Vagina (tissue), 2 donors: ENCODE measurements at places on chromosomes 12 and 14. TPM values are rescaled to one million over a fixed set of nuclear protein-coding genes. Genes with fewer than 3 reads are reported as not detected.
A peak's percentile ranks its signal among the peaks of the same experiment; 100 is the strongest.

DNA sequence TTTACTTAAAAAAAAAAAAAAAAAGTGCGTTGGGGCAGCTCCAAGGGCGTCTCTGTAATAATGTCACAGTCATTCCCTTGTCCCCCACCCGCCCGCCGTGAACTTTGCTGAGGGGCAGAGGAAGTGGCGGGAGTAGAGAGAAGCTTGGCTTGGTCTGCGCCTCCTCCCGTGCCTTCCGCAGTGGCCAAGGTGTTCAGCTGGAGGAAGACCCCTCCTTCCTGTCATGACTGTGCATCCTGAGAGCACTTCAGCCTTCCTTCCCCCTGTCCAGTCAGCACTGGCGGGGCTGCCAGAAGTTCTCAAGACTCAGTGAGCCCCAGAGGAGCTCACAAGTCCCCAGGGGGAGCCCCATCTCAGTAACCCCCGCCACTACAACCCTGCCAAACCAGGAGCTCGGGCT is 32.2 kb downstream of the AACS start:
- H3K27me3 ChIP-seq, result no peaks in the 10 kb centered on the region
- peaks cover 27% of the 10 kb centered on the region for H3K4me1 ChIP-seq
- no peak overlapping the region for H3K27ac ChIP-seq
- DNase-seq, result no peak
- H3K4me3 ChIP-seq, result no peak overlapping the region

DNA sequence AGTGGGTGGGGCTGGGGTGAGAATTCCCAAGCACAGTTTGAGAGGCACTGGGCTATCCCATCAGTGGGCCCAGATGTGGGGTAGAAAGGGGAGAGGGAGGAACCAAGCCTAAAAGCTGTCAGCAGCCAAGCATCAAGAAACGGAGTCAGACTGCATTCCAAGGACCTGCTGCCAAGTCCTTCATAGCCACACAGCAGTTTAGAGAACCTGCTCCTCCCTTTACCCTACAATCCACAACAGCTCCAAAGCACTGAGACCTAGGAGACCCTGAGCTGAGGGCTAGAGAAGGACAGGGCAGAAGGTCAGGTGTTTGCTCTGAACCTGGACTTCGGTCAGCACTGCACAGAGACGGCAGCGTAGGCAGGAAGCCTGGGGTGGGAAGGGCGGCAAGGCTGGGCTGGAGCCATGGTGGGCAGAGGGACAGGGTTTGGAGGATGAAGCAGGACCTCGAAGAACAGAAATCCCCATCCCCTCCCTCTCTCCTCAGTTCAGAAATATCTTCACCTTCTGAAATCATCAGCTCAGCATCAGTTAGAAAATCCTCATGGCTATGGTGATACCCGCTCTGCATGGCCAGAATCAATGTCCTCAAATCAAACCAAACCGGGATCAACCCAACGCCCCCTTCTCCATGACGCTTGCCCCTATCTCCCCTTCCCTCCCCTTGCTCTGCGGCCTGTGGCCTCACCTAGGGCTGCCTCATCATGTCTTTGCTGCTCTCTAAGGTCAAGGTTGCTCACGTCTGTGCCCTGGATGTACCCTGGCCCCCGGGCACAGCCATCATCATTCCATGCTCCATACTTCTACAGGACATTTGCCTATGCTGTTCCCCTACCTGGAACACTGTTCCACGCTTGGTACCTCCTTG is 12.9 kb upstream of the SERPINA4 start:
- no peak overlapping the region for H3K27ac ChIP-seq
- peaks cover 8% of the 10 kb centered on the region for H3K4me1 ChIP-seq
- H3K36me3 ChIP-seq, result no peaks in the 10 kb centered on the region
- peak; percentile 84 for DNase-seq
- H3K27me3 ChIP-seq, result no peaks in the 10 kb centered on the region

- H3K4me1 ChIP-seq, result peaks cover 10% of the 10 kb centered on the region
- no peaks in the 10 kb centered on the region for H3K27me3 ChIP-seq
Observed at GRCh38 chr12:64633940-64634337, 23.6 kb downstream of the RASSF3 start.

DNA sequence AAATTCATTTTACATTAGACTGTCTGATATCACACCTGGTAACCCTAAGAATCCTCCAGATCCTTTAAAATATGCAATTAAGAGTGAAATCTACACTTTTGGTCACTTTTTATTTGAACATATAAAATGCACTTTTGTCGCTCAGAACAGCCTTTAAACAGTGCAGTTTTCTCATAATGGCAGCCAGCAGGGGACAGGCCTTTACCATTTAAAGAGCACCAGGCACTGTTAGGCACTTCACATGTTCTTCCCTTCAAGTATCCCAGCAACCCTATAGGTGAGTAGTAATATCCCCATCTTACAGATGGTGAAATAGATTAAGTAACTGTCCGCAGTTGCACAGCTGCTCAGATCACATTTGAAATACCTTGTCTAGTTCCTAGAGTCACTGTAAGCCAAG is 11.3 kb upstream of the SAMD4A start:
- no peak overlapping the region for H3K27ac ChIP-seq
- no peak for DNase-seq
- H3K27me3 ChIP-seq, result no peaks in the 10 kb centered on the region

DNA sequence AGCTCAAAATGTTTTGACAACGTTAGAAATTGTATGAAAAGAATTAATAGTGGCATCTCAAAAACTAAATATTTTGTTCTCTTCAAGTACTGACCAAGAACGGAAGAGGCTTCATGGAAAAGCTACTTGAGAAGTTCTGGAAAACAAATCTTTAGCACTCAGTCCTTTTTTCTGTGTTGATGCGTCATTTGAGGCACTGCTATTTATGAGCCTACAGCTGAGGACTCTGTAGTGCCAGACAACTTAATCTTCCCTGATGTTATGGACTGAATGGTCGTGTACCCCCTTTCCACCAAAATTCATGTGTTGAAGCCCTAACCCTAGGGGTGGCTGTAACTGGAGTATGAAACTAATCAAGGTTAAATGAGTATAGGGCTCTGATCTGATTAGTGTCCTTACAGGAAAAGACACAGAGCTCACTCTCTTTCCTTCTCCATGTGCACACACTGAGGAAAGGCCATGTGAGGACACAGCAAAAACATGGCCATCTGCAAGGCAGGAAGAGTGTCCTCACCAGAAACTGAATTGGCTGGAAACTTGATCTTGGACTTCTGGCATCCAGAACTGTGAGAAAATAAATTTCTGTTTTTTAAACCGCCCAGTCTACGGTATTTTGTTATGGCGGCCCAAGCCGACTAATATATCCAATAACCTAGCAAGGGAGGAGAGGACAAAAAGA is 337.0 kb upstream of the CLEC14A start:
- H3K4me1 ChIP-seq, result no peaks in the 10 kb centered on the region
- H3K27ac ChIP-seq, result no peak overlapping the region
- no peak overlapping the region for H3K4me3 ChIP-seq
- H3K27me3 ChIP-seq, result no peaks in the 10 kb centered on the region
- DNase-seq, result no peak

- no peaks in the 10 kb centered on the region for H3K27me3 ChIP-seq
- no peak for DNase-seq
- H3K27ac ChIP-seq, result no peak within 1 kb of the TSS
Observed at GRCh38 chr12:130715998-130716968, at the start of gene RIMBP2. RIMBP2 (minus strand) TSS chr12:130716299; CDS start chr12:130479013, 237,286 bp downstream.

- H3K4me3 ChIP-seq, result no peak overlapping the region
- H3K27me3 ChIP-seq, result no peaks in the 10 kb centered on the region
- H3K4me1 ChIP-seq, result no peaks in the 10 kb centered on the region
- DNase-seq, result no peak
- no peak overlapping the region for H3K27ac ChIP-seq
- no peaks in the 10 kb centered on the region for H3K36me3 ChIP-seq
Observed at GRCh38 chr12:82593143-82593542, 93.6 kb upstream of the TMTC2 start.

- DNase-seq, result no peak
- no peak overlapping the region for H3K4me3 ChIP-seq
- H3K4me1 ChIP-seq, result no peaks in the 10 kb centered on the region
- no peaks in the 10 kb centered on the region for H3K36me3 ChIP-seq
- no peak overlapping the region for H3K27ac ChIP-seq
Observed at GRCh38 chr14:53468876-53469275, 315.8 kb upstream of the DDHD1 start.

DNA sequence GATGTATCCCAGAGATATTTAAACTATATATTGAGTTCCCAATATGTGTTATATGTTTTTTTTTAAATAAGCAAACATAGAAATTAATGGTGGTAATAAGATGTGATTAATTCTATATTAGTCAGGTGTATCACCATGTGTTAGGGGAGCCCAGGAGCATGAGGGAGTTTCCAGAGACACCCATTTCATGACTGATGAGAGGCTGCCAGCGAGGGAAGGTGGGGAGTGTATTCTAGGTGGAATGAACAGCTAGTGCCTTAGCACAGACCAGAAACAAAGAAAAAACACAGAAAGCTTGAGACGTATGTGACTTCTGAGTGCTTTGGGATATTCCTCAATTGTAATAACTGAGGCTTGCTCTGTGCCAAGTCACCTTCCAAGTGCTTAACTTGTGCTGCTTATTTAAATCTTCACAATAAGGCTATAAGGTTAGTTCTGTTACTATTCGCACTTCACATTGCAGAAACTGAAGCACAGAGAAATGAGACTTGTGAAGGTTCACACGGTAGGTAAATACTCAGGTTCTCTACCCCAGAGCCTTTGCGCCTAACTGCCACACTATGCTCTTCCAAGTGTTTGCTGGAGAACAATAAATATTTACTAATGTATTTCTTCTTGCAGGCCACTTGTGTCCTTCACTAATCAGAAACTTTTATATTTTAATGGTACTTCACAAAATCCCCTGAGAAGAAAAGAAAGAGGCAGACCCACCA is 17.9 kb upstream of the MGP start:
- no peak for DNase-seq
- peaks cover 31% of the 10 kb centered on the region for H3K4me1 ChIP-seq
- no peak overlapping the region for H3K4me3 ChIP-seq

DNA sequence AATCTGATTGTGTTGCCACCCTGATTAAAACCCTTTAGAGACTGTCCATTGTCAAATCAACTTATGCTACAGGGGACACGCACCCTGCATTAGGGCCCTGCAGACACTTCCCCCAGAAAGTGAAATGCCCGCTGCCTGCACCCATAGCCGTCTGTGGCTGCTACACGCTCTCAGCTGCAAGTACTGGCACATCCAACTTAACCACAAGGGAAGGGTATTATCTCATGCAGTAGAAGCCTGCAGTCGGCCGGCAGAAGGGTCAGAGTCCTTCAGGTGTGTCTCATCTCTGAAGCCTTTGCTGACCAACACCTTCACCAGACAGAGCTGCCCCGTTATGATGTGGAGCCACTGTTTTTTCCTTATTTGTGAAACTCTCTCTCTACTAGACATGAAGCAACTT is 20.8 kb downstream of the CFAP251 start:
- H3K36me3 ChIP-seq, result no peaks in the 10 kb centered on the region
- no peak for DNase-seq
- H3K4me3 ChIP-seq, result no peak overlapping the region
- H3K27ac ChIP-seq, result no peak overlapping the region
- H3K4me1 ChIP-seq, result no peaks in the 10 kb centered on the region

DNA sequence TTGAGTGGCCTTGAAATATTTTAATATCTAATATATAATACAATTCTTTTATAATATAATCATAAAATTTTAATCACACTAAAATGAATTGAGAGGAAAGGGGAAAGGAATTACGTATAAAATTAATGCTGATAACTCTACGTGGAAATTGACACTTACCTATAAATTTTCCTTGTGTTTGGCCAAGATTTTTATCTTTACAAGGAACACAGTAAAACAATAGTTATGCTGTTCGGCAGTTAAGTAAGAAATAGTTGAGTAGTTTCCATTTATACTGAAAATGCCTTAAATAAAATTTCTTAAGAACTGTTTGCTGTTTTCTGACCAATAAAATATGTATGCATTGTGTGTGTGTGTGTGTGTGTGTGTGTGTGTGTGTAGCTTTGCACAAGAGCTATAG is 294.4 kb downstream of the LRFN5 start:
- H3K27me3 ChIP-seq, result no peaks in the 10 kb centered on the region
- H3K4me3 ChIP-seq, result no peak overlapping the region
- H3K36me3 ChIP-seq, result no peaks in the 10 kb centered on the region
- H3K4me1 ChIP-seq, result no peaks in the 10 kb centered on the region

- H3K27ac ChIP-seq, result no peak overlapping the region
- H3K4me1 ChIP-seq, result peaks cover 15% of the 10 kb centered on the region
- DNase-seq, result no peak
- H3K27me3 ChIP-seq, result no peaks in the 10 kb centered on the region
Observed at GRCh38 chr14:65373671-65374039, 38.9 kb upstream of the FUT8 start.

DNA sequence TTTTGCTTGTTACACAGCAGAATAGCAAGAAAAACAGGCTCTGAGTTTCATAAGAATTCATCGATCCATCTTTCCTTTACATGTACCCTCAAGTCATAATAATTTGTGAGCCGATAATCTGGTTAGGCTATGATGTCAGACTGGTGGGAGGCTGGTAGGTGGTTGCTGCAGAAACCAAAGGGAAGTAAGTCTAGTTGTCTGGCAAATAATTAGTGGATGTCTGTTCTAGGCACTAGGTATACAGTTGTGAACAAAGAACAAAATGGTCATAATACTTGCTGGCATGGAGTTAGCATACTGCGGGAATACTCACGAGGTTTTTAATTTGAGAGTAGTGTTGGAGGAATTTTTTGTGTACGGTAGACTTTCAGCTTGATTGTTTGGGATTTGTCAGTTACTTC is 8.8 kb downstream of the SUSD6 start:
- DNase-seq, result no peak
- H3K27ac ChIP-seq, result no peak overlapping the region
- no peaks in the 10 kb centered on the region for H3K27me3 ChIP-seq
- H3K4me3 ChIP-seq, result no peak overlapping the region

DNA sequence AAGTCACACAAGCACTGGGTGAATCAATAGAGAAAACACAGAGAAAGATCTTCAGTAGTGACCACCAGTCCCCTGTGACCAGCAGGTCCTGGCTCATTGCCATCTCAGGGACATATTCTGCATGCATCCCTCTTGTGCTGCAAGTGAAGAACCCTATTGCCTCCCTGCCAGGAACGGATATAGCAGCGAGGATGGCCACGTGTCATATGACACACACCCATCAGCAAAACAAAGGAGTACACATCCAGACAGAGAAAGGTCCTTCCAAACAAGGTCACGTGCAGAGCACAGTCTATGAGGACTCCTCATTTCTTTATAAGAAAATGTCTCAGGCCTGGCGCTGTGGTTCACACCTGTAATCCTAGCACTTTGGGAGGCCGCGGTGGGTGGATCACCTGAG is 638.4 kb downstream of the FLRT2 start:
- H3K4me1 ChIP-seq, result no peaks in the 10 kb centered on the region
- no peak overlapping the region for H3K4me3 ChIP-seq
- H3K27me3 ChIP-seq, result no peaks in the 10 kb centered on the region
- H3K36me3 ChIP-seq, result no peaks in the 10 kb centered on the region
- no peak for DNase-seq

The RTL1 gene
- not detected for total RNA-seq

The NTS gene
- total RNA-seq, result 2.5 TPM

The NKX2-8 gene
- total RNA-seq, result not detected

The SLC25A47 gene
- total RNA-seq, result not detected
